ENCODE measurements at places on chromosomes 4 and X. TPM values are rescaled to one million over a fixed set of nuclear protein-coding genes. Genes with fewer than 3 reads are reported as not detected.

CT55 gene
- not detected for total RNA-seq

TMEM31 gene
- not detected for total RNA-seq

DDIT4L gene
- 0.35 TPM for total RNA-seq

IL21 gene
- total RNA-seq, result not detected

MAGEC2 gene
- total RNA-seq, result not detected

CYSLTR1 gene
- total RNA-seq, result 3.5 TPM

SPATA4 gene
- 0.29 TPM for total RNA-seq

F8A3 gene
- total RNA-seq, result 11.1 TPM

SLC34A2 gene
- total RNA-seq, result 32.1 TPM

Measured in mucosa of gallbladder (tissue), 1 donor.